ENCODE measurements at places on chromosomes 16 and 17.

GRCh38 chr17:40290629-40291280 lies 3.1 kb downstream of the CDC6 start:
- peak; percentile 48 for DNase-seq

DNA sequence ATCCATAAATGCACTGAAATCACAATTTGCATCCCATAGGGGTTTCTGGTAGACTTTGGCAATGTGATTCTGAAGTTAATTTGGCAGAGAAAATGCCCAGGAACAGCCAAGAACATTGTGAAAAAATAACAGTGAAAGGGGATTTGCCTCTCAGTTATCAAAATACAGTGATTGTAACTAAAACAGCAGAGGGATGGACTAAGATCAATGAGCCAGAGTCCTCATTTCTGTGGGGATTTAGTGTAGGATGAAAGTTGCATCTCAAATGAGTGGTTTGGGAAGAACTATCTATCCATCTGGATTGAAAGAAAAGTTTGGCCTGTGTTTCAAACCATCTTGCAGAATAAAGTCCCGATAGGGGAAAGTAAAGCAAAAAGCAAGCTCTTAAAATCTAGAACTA lies 28.1 kb downstream of the MYBBP1A start:
- no peak for DNase-seq

GRCh38 chr16:54000361-54000760 lies 286.2 kb downstream of the IRX3 start:
- DNase-seq: no peak

DNA sequence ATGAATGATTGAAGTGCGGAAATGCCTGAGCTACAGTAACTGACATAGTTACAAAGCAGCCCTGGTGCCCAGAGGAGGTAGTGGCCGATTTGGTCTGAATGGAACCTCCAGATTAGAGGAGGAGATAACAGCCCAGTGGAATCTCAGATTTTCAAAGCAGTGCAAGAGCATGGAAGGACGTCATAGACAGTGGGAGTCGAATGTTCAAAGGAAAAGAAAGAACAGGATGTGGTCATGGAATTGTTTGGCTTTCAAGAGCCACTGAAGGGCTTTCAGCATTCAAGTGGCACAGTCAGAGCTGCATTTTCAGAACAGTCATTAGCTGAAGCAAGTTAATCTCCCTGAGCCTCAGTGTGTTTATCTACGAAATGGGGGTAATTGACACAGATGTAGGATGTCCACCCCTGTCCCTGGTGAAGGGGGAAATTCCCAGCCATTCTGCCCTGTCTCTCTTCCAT lies 104.6 kb upstream of the CACNG3 start:
- peak; percentile 11 for DNase-seq

DNA sequence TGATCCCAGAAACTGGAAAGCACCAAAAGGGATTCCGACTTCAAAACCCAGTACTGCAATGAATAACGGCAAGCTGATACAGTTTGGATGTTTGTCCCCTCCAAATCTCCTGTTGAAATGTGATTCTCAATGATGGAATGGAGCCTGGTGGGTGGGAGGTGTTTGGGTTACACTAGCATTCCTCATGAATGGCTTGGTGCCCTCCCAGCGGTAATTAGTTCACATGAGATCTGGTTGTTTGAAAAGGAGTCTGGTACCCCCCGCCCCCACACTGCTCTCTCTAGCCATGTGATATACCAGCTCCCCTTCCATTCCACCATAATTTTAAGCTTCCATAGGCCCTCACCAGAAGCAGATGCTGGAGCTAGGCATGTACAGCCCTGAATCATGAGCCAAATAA lies 40.1 kb downstream of the RANBP10 start:
- DNase-seq: no peak

DNA sequence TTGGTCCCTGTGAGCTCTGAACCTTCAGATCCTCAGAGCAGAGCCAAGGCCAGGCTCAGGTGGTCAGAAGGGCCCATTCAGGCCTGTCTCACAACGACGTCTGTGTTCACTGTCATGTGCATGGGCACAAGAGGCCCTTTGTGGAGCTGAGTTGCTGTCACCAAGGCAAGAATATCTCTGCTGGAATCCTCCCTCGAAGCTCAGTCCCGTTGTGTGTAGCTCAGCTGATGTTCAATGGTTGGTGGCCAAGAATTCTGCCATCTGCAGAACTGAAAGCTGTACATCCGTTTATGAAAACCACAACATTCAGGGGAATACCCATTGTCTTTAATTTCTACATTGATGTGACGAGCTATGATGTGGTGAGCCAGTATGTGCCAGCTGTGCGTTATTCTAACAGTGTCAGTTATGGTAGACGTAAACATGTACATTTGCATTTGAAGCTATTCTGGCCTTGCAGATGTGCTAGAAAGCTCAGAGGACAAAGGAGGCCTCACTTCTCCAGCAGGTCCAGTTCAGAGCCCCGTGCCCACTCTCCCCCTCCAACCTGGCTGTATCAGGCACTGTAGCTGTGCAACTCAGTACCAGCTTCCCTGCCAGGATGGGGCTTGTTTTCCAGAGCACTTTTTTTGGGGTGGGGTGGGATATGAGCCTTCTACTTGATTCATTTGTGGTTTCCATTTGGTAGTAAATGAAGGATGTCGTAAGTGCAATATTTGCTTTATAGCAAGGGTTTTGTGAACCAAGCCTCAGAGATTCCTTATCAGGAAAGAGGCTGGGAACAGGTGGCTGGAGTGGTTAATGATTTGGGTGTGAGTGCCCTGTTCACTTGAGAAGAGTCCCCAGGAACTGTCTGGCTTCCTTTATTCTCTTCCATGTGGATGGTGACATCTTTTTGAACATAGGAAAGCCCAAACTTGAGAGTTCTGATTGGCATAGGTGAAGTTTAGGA lies 56.1 kb downstream of the B9D1 start:
- DNase-seq: peak; percentile 14

GRCh38 chr17:80598813-80599545 lies 54.3 kb downstream of the RPTOR start:
- no peak for DNase-seq

DNA sequence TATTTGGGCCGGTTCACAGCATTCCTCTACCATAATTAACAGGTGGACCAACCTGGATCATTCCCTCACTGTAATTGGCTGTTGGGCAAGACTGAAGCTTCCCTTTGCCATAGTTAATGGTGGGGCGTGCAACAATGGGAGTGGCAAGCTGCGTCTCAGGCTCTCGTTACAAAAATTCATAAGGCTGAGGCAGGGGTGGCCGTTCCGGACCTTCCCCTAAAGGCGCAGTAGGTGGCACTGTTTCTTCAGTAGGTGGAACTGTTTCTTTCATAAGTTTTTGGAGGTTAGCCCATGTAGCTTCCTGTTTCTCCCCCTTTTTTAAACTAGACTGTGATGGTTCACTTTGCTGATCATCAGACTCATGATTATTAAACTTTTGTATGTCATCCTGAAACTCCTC lies 17.0 kb upstream of the TMC5 start:
- no peak for DNase-seq

GRCh38 chr16:19278403-19278802 lies 7.1 kb upstream of the CLEC19A start:
- no peak for DNase-seq

DNA sequence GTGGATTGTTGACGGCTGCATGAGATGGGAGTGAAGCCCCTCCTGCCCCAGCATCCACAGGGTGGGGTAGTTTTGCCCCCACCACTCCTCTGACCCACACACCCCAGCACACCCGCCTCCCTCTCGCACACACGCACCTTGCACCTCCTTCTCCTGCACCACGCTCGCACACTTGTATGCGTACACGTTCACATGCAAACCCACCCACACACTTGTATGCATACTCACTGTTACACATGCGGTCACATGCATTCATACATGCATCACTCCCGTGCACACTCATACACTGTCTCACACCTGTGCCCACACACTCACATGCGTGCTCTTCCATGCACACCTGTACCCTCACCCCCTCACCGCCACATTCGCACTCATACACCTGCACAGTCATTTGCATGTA lies 70.5 kb upstream of the CIBAR2 start:
- DNase-seq: no peak

DNA sequence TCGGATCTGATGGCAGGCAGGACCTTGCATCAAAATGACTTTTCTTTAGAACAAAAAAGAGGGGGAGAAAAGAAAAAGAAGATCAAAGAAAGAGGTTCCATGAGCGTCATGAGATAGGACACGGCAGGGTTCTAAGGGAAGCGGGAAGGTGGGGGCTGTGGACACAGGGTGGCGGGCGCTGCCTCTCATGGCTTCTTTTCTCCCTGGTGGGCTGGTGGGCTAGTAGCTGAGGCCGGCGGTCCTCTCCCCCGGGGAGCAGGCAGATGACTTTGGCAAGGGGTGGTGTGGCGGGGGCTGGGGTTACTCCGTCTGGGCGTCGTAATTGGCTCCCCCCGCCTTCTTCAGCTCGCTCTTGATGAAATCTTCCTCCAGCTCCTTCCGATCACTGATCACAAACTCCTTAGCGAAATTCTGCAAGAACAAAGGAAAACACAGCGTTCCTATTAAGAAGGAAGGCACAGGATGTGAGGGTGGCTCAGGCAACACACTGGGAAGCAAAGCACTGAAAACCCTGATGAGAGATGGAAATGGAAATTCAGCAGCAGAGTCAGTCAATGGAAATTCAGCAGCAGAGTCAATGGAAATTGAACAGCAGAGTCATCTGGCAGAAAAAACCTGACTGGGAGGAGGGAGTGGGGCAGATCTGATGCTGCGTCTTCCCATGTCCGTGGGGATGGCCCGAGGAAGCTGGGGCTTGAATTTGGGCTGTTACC lies 51.2 kb downstream of the COTL1 start:
- no peak for DNase-seq

DNA sequence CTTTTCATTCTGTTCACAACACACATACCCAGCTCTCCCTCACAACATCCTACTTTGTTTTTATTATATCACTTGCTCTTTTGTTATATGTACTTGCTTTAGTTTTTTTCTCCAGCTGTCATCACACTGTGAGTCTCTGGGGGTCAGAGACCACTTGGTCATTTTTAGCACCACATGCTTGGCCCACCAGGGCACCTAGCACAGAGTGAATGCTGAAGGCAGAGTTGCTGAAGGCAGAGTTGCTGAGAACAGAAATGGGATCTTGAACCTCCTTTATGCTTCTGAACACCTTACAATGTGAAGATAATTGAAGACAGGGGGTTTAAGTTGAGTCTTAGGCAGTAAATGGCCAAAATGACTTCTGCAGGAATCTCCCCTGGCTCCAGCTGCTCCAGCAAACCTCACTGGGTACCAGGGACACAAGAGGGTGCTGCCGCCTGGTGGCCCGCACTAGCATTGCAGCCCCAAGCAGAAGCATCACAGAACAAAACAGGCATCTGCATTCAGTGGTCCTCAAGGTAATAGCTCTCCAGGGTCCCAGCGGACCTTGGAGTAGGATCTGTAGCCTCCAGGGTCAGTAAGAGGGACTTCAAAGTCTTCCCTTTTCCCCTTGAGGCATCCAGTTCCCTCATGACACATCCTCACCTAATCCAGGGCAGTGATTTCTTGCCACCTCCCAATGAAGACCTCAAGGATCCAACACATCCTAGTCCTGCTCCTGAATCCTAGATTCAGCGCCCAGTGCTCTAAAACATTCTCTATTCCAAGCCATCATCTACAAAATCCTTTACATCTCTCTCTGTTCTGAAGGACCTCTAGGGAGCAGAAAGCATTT lies 1972.6 kb downstream of the TP53TG3F start:
- DNase-seq: no peak

- no peak for DNase-seq
Observed at GRCh38 chr17:10745231-10745630, 15.4 kb upstream of the TMEM220 start.

DNA sequence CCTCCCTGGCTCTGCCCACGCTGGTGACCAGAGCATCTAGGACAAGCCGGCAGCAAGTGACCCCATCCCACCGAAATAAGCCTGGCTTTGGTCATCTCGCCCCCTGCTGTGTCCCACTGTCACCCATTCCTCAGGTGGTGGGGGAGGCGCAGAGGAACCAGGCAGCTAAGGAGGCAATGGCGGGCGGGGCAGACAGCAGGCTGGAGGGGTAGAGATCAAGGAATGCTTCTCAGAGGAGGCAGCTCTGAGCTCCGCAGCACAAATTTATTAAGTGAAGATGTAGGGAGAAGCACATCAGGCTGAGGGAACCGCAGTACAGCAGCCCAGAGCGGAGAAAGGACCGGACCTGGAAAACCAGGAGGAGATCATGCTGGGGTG lies 7.5 kb upstream of the KREMEN2 start:
- DNase-seq: no peak

DNA sequence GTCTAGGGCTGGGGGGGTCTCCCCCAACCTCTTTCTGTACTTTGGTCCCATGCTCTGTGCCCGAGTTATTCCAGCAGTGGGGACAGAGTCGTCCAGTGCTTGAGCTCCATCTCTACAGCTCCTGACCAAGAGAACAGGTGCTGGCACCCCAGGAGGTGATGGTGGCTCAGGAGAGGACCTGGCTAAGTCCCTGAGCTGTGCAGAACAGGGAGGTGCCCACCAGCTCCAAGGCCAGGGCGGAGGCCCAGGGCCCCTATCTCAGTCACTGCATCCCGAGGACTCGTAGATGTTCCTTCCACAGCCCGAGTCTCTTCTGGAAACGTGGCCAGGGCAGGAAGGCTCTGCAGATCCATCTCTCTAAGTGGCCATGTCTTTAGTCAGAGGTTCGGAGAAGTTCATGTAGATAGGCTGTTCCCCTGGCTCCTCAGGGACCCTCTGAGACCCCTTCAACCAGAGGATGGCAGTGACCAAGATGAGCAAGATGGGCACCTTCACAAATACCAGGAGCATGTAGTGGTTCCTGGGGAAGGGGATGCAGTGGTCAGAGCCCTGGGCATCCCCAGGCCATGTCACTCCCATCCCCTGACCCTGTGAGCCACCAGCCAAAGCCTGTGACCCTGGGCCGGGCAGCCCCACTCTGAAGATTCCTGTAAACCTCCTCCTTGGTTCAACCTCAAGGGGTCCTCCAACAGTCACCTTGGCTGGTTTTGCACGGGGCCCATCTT lies 8.7 kb downstream of the CD300LB start:
- no peak for DNase-seq

GRCh38 chr17:50361561-50362480 lies 11.2 kb downstream of the MRPL27 start:
- peak; percentile 70 for DNase-seq

DNA sequence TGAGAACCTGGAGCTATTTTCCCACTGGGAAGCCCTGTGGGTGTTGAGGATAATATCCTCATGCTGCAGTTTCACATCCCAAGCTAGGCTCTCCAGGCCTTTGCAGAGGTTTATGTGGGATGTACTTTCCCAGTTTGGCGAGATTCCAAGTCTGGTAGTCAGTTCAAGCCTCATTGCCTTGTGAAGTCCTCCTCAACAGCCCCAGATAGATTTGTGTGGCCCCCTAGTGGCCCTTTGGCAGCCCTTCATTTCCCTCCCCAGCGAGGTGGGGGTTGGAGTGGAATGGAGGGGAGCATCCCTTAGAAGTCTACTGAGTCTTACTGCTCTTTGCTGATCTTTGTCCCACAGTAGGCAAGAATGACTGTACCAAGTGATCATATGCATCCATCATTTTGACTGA lies 137.9 kb downstream of the CDH11 start:
- DNase-seq: no peak

- DNase-seq: no peak
Observed at GRCh38 chr16:49012961-49013726, 268.5 kb downstream of the CBLN1 start.
